Natural killer cell (primary cell): ENCODE measurements at places on chromosomes 2 and 18. TPM values are rescaled to one million over a fixed set of nuclear protein-coding genes. Genes with fewer than 3 reads are reported as not detected.

Gene COL4A4
- total RNA-seq: 0.31 TPM

DNA sequence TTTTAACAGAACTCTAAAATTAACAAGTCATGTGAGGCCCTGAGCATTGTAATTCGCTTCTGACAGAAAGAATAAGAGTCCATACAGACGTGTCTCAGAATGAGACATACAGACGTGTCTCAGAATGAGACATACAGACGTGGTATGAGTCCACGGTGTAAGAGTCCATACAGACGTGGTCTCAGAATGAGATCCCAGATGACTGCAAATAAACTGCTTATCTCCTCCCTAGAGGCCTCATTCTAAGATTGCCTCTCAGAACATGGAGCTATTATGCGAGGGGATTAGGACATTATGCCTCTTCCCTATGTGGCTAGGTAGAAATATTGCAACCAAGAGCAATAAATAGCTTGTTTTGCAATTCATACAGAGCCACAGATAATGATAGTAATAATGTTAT, 63.9 kb downstream of the NEB start:
- DNase-seq: no peak

GRCh38 chr2:84904717-84905174, 710 bp upstream of the TMSB10 start:
- no peak for DNase-seq

- no peak for DNase-seq
Measured at GRCh38 chr2:116057538-116057937, 1615.1 kb downstream of the DPP10 start.

Gene BCL11A
- 3.0 TPM for total RNA-seq

DNA sequence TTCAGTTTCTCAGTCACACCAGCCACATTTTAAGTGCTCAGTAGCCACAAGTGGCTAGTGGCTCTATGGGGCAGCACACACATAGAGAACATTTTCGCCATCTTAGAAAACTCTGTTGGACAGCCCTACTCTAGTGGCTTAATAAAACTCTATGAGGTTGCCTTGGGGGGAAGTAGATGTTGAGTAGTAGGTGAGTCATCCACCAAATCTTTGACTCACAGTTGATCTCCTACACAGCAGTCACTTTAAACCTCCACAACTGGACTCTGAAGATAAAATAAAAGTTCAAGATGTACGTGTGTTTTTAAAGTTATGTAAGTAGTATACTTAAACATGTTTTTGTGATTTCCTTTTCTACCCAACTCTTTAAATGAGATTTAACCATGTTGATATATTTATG, 379.0 kb downstream of the SETBP1 start:
- DNase-seq: no peak

Gene RALB
- total RNA-seq: 25.4 TPM

DNA sequence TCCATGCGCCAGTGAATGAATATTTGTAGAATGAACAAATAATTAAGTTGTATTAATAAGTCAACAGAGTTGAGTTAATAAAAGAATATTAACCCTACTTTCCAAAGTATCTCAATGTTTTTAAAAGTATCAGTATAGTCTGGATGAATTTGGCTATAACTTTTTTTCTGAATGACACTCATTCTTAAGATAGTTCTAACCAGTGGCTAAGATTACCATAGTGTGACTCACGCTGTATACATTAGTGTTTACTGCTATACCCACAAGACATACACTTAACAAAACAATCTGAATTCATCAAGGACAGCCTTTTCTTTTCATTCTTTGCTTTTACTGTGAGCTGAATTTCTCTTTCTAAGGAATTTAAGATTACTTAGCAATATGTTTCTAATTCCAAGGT, 77.0 kb upstream of the PDE1A start:
- DNase-seq: no peak

DNA sequence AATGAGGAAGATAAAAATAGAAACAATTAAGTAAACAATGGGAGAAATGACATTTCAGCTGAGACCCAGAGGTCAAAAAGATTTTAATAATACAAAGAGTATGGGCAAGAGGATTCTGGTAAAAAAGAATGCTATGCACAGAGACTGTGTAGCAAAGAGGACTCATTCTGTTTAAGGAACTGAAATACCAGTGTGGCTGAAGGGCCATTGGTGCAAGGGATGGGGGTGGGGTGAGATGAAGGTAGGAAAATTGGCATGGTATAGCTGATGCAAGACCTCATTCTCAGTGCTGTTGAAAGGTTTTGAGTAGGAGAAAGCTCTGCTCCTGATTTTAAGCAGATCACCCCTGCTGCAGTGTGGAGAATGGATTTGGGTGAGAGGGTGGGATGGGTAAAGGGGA, 10.8 kb downstream of the GALNT1 start:
- no peak for DNase-seq

- no peak for DNase-seq
Measured at GRCh38 chr2:236975766-236976165, 109.9 kb upstream of the COPS8 start.

DNA sequence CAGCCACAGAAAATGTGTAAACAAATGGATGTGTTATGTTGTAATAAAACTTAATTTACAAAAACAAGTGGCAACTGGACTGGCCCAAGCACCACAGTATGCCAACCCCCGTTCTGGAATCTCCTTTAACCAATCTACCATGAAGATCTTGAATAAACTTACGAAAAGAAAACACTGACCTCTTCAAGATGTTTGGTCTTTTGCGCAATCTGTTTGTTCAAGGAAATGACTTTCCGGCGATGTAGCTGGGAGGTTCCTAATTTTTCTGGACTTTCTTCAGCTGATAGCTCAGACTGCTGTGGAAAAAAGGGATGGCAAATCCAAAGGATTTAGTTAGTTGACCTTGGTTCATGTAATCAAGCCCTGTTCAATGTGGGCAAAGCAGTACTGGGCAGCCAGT, 55.7 kb downstream of the CCDC93 start:
- DNase-seq: no peak

DNA sequence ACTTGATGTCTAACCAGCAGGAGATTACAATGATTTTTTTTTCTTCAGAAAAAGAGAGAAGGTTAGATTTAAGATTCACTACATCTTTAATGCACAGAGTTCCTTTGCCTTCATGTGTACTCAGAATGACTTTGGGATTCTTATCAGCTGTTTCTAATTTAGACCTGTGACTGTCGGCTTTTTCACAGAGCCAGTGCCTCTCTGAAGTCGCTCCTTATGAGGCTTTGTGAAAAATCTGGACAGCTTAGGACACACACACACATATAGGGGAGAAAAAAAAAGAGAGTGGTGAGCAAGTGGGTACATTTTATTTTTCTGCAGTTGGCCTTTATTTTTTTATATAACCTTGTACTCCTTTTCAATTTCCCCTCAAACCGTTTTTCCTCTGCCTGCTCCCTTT, 893.1 kb upstream of the CELF4 start:
- DNase-seq: no peak

DNA sequence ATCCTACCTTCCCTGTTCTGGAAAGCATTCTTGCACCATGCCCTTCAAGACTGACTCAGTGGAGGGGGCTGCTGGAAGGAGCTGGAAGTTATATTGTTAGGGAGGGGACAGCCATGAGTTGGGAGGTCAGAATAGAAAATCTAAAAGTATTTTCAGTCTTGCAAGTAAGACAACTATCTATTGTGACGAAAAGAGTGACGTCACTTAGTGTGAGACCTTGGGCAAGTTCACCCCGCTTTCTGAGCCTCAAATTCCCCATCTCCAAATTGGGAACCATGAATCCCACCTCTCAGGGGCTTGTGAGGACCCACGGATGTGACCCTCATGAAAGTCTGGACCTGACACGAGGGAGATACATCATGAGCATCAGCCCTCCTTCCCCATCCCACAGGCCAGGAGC, 46.5 kb downstream of the FOSL2 start:
- DNase-seq: no peak

- peak; percentile 66 for DNase-seq
Measured at GRCh38 chr2:118185210-118186109, 97.2 kb downstream of the INSIG2 start.

Gene EGR4
- total RNA-seq: 0.28 TPM

GRCh38 chr2:108841506-108841905, 54.9 kb downstream of the CCDC138 start:
- no peak for DNase-seq

DNA sequence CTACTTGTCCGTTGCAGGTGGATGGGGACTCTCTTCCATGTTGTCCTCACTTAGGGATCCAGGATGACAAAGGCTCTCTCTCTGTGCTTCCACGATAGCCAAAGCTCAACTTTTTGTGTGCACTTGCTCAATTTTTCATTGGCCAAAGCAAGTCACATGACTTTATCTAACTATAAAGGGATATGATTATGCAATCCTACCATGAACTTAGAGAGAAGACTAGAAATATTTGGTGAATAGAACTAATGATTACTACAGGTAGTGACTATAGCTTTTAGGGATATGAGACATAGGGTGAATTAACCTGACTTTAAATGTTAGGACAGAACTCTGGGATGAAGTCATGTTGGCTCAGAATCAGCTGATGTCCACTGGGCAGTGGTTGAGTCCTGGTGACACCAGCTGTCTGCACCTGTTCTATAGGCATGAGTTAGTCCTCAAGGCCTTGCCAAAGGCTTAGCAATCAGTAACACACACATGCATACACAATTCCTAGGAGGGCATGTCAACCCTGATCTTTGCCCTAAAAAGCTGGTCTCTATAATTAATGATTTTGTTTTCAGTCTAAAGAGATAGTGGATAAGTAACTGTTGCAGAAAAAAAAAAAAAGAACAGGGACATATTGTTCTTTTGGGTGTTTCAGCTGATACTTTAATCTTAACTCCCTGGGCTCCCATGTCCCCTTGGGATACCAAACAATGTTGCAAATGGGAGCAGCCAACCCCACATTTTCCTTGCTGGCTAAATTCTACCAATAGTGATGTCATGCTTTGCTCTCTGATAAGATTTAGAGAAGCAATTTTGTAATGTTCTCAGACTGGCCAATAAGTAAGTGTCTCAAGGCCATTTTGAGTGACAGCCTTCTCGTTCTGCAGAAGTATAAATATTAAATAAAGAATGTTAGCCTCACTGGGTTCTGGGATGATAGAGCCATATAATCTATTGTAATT, 12.5 kb upstream of the HK2 start:
- DNase-seq: no peak

GRCh38 chr18:73118121-73118816, 250.5 kb upstream of the NETO1 start:
- no peak for DNase-seq
